ENCODE measurements at places on chromosomes 7 and 10.

DNA sequence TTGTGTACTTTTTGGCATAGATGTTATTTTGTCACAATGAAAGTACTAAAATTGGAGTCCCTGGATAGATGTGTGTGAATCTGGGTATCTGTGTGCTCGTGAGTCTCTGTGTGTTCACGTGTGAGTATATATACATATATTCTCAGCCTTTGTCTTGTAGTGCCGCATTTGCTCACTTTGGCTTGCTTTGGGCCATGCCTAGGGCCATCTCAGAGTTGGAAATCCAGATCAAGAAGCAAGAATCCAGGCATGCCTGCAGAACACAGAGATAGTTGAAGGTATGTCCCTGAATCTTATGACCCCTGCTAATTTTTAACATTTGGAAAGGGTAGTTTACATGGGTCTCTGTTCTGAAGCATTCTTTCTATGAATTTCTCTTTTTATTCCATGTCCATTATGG lies 208.7 kb downstream of the PHTF2 start:
- no peak for DNase-seq

DNA sequence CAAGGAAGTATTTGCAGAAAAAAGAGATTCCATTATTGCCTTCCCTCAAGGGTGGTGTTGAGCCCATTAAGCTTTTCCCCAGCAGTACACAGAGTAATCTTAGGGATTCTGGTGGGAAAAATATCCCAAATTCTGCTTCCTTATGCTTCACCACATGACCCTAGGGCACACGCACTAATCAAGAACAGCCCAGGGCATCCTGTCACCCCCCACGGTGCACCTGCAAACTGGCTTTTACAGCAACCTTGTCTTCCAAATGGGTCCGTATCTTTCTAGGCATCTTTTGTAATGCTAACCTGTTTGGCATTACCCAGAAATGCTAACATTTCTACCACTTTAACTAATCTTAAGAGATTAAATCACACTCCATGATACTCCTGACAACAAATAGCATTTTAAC lies 926 bp upstream of the C7orf33 start:
- DNase-seq: no peak

GRCh38 chr7:117401293-117402002 lies 25.8 kb downstream of the ASZ1 start:
- no peak for DNase-seq

DNA sequence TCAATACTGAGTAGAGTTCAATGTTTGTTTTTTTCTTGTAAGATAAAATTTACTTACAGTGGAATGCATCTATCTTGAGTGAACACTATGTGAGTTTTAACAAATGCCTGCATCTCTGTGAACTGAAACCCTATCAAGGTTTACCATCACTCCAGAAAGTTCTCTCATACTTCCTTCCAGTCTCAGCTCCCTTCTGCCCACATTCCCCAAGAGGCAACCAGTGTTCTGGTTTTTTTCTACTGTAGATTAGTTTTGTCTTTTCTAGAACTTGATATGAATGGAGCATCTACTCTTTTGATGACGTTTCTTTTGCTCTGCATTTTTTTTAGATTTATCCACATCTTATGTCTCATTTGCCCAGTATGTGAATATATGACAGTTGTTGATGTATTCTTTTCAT lies 17.1 kb downstream of the WIPI2 start:
- no peak for DNase-seq

- DNase-seq: no peak
Observed at GRCh38 chr10:103543617-103544525, 50.4 kb downstream of the NEURL1 start.

DNA sequence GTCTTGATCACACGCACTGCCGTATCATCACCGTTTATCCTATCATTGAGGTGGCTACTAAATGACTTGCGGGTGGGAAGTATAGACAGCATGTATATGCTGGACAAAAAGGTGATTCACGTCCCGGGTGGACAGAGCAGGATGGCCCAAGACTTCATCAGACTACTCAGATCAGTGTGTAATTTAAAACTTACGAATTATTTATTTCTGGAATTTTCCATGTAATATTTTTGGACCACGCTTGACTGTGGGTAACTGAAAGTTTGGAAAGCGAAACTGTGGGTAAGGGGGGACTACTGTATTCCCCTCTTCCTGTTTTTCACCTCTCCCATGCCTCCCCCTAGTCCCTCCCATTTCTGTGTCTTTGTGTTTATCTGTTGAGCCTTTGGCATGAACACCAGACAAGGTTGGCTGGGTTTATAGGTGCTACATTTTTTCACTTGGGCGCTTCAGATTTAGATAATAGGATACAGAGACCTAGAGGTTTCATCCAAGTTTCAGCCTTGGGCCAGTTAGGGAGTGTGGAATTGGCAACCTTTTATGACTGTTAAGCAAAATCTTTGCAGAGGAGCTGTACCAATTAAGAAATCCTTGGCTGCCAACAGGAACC lies 55.8 kb downstream of the RBM20 start:
- DNase-seq: no peak

- no peak for DNase-seq
Observed at GRCh38 chr7:157413881-157414701, 77.3 kb downstream of the DNAJB6 start.

DNA sequence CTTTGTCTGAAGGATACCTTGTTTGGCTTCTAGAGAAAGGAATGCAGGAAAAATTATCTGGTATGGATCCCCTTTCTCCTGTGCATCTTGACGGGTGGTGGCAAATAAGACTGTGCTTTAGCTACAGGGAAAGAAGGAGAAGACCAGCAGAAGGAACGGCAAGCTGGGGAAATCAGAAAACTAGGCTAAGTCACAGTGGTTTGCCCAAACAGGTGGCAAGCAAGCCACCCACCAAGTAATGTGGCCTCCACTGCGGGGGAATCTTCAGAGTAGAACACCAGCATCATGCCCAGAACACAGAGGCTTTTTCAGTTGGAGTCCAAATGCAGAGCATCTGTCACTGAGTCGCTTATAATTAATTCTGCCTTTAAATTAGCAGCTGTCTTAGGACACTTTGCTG lies 282.8 kb downstream of the PHF14 start:
- DNase-seq: no peak

DNA sequence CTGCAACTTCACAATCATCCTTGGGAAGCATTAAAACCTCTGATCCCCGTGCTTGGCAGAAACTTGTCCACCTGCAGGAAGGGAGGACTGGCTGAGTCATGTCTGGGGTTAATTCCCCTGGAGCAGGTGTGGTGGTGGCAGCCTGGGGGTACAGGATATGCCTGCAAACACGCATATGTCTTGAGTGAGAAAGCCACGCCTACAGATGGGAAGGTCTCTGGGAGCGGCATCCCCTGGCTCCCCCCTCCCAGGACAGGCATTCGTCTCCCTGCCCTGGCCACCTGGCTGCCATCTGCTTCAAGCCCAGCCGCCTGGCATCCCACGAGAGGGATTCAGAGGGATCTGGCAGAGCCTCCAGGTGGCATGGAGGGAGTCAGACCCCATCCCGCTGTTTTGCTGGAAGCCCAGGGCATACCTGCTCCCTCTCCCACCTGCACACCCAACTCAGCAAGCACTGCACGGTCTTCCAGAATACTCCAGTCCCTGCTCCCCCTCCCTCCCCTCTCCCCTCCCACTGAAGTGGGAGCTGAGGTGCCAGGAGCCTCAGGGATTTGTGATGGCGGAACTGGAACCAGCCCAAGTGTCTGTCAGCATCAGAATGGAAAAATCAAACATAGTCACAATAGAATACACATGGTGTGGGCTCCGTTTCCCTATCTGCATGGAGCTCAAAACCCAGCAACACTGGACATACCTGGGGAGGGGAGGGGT lies 61.0 kb downstream of the CAMK2B start:
- DNase-seq: no peak

- DNase-seq: no peak
Observed at GRCh38 chr10:33657154-33657908, 322.9 kb upstream of the NRP1 start.

- no peak for DNase-seq
Observed at GRCh38 chr7:68173513-68173912, 1176.9 kb downstream of the TYW1 start.

GRCh38 chr7:46174196-46174580 lies 253.1 kb upstream of the IGFBP3 start:
- DNase-seq: no peak

DNA sequence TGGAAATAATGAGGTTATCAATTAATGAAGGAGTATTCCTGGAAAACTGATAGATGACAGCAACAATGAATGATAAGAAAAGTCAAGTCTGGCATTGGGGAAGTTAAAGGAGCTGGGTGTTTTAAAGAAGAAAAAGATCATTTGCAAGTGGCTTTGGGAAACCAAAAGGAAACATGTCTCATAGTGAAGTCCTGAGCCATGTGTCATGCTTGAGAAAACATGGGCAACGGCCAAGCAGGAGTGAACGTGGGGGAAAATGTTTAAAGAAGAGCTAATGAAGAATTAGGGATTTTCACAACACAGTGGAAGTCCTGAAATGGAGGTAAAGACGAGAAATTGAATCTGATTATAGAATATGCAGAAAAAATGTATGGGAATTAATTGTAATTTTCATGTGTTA lies 1383.2 kb upstream of the CELF2 start:
- no peak for DNase-seq

- no peak for DNase-seq
Observed at GRCh38 chr7:7868572-7868899, 100.1 kb upstream of the GLCCI1 start.

- DNase-seq: no peak
Observed at GRCh38 chr7:123472327-123472726, 62.1 kb downstream of the IQUB start.

DNA sequence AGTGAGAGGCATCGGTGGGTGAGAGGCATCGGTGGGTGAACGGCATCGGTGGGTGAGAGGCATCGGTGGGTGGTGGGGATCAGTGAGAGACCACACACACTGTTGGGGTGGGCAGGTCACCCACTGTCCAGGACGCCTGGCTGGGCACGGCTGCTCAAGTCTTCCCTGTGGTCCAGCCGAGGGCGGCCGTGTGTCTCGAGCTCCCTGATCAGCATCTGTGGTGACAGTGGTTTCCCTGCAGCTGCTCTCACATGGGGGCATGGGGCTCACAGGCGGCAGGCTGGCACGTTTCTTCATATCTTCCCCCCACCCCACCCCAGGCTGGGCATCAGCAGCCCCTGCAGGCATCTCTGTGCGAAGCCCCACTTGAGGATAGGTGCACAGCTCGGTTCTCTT lies 78.2 kb downstream of the NKX6-2 start:
- DNase-seq: no peak

DNA sequence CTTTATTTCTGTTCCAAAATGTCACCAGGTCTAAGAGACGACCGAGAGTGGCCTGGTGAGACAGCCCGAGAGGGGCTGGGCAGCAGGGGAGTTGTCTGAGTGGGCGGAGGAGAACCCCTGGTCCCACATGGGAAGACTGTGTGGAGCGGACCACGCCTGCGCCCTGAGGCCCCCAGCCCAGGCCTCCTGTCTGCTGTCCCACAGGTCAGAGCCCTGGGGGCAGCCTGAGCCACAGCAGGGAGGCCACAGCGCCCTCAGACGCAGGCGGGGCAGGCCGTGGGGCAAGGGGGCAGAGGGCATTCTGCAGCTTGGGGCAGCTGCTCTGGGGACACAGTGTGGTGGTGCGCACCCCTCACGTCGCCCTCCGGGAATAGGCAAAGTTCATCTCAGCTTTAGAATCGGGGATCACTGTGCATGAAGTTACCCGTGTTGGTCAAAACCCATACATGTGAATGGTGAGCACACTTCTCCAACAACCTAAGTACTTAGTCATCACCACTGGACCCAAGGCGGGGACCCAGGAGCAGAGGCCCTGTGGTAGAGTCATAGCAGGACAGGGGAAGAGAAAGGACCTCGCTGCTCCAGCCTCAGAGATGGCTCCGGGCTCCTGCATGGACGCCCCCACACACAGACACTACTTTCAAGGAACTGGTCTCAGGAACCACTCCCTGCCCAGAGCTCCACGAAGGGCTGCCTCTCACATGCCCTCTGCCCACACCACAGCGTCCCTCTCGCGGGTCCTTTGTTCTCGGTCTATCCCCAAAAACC lies 214.7 kb downstream of the ELFN1 start:
- DNase-seq: no peak

DNA sequence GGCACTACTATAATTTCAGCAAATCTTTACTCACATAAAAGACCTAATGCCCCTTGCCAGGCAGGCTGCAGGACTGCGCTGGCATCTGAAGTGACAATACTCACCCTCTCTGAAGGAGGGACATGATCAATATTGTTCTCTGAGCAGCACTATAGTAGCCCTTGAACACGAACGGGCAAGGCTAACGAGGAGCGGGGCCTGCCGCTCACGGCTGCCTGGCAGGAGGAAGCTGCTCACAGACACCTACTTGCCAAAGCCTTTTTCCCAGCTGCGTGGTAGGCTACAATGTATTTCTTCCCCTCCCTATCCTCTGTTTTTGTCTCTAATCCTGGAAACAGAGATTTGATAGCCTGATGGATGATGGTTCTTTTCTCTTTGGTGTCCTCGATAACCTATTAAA lies 19.9 kb downstream of the PUS7 start:
- DNase-seq: no peak

GRCh38 chr10:93462371-93462770 lies 19.8 kb downstream of the MYOF start:
- no peak for DNase-seq

GRCh38 chr7:24417526-24418120 lies 133.6 kb downstream of the NPY start:
- DNase-seq: no peak

- no peak for DNase-seq
Observed at GRCh38 chr10:87579563-87579962, 74.9 kb downstream of the MINPP1 start.

DNA sequence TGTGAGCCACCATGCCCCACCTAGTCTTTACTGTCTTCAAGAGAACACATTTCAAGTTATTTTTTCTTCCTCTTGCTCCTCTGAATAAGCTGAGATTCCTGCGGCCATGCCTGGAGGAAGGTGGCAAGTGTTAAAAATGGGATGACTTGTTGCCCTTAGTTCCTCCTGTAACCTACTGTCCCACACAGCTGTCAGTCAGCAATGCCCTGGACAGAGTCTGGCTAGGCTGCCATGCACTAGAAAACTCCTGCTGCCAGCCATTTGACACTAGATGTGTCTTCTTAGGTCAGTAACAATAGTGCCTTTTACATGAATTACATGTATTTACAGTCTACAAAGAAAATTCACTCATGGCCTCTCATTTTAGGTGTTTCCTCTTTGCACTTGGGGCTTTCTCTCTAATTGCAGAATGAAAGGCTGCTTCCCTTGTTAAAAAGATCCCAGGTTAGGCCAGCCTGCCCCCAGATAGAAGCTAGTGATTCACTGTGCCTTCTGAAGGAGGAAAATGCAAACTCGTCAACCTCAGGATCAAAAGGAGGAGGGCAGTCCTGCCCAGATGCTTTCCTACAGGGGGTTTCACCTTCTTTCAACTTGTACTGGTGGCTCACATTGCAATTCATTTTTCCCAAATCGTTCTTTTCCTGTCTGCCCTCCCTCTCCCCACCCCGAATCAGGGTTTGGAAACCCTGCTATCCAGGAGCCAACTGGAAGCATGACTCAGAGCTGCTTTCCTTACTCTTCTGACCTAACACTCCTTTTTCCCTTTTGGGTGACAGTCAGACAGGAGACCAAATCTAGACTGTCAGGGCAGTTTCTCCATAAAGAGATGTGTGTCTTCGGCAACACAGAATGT lies 136.6 kb downstream of the SPAG6 start:
- no peak for DNase-seq

GRCh38 chr10:61992671-61993668 lies 91.5 kb downstream of the ARID5B start:
- DNase-seq: no peak

Measured in left renal cortex interstitium (tissue), 4 donors.